ENCODE measurements at places on chromosomes 5 and 9. TPM values are rescaled to one million over a fixed set of nuclear protein-coding genes. Genes with fewer than 3 reads are reported as not detected.

Gene IL4
- polyA plus RNA-seq: not detected

Gene SDHA
- 100 TPM for polyA plus RNA-seq

Gene BDP1
- polyA plus RNA-seq: 33.6 TPM

DNA sequence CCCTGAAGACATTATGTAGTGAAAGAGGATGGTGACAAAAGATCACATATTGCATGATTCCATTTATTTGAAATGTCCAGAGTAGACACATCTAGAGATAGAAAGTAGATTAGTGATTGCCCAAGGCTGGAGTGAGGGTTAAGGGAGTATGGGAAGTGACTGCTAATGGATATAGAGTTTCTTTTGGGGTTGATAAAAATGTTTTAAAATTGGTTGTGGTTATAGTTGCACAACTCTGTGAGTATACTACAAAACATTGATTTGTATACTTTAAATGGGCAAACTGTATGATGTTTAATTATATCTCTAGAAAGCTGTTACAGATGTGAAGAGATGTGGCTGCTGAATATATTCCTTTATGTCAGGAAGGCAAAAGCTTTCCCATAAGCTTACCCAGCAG, 202.8 kb downstream of the CCDC171 start:
- no peak for DNase-seq

- DNase-seq: no peak
Measured at GRCh38 chr5:154112255-154112654, 73.5 kb downstream of the MFAP3 start.

- no peak for DNase-seq
Measured at GRCh38 chr5:57063773-57064172, 110.1 kb upstream of the GPBP1 start.

DNA sequence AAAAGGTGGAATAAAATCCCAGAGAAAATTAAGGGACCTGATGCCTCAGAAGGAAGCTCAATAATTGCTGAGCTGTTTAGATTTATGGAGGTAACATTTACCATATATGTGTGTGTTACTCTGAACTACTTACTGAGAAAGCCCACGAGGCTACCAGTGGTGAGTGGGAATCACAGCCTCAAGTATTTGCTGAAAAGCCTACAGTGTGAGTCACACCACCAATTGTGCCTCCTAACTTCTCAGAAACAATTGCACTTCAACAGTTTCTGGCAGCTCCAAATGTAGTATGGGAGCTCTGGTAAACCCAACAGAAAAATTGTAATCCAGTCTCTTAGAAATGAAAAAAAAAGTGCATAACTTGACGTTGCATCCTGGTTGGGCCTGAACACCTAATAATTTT, 551.6 kb downstream of the PRDM9 start:
- DNase-seq: no peak

DNA sequence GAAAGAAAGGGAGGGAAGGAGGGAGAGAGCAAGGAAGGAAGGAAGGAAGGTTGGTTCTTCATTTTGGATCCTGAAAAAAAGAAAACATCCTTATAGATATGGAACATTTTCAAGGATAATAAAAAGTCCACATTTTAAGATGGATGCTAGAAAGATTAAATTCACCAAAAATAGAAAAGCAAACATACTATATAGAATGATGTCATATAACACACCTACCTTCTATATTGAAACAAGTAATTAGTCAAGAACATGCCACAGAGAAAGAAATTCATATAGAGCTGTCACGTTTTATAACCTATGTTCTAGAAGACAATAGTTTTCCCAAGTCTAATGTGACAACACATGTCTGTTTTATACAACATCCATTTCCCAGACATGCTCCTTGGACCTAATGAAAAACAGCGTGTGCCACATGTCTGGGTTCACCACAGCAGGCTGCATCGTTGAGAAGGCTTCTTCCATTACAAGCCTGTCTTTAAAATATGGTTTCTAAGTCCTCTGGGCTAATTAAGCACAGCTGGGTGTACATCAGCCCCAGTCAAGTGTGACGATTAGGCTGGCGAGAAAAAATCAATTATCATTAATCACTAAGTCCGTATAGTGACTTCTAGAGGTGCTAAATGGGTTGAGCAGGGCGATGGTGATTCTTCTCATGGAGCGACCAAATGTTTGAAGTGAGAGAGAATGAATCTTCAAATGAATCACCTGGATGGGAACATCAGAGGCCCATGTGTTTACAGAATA, 301.8 kb downstream of the TLE1 start:
- DNase-seq: no peak

DNA sequence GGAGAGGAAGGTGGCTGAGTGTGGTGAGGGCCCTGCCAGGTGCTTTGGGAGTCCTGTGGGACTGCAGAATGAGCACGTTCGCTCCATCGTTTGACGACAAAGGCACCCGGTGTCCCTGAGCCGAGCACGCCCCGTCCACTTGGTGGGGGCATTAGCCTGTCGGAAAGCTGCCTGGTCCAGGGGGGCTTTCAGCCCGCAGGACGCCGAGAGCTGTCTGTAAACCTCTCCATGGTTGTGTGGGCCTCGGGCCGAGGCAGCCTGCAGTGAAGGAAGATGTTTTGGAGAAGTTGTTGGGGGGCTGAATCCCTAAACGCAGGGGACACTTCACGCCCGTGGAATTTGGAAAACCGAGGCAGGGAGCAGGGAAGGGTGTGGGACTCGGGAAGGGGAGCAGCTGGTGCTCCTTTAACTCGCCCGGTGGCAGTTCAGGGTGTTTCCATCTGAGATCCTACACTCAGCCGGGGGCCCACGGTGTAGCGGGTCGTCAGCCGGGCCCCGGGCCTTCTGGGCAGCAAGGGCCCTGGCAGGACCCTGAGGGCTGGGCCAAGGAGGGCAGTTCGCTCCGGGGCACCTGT, 53.8 kb downstream of the MRPL36 start:
- DNase-seq: no peak
